ENCODE measurements at places on chromosomes 16 and 17.
A peak's percentile ranks its signal among the peaks of the same experiment; 100 is the strongest.

DNA sequence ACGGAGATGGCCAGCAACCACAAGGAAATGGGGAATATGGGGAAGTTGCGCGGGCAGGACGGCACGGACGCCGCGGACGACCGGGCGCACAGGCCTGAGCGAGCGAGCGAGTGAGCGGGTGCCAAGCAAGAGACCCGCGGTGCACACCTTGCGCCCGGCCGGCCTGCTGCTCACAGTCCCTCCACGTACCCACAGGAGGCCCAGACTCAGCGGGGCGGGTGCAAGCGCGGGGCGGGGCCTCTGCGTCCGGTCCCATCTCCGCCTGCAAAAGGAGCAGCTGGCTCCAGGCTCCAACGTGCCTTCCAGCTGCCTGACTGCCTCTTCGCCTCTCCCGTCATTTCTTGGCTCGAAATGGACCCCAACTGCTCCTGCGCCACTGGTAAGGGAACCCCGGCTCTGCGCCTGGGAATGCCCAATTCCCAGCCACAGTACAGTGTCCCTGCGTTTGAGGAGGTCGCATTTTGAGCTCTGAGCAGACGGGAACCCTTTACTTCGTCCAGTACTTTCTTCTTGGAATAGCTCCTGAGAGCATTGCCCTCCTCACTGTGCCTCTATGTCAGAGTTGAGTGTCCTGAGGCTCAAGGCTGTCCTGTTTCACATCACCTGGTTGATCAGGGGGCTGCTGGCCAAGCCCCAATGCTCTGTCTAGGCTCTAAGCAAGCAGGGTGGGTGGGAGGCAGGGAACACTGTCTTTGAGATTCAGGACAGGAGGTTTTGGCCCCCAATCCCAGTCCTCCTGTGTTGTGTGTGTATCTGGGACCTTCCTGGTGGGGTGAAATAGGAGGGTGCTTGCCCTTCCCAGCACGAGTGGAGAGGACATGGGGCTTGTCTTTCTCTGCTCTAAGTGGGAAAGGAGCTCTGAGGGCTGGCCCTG is 8.1 kb upstream of the MT1E start:
- DNase-seq, result peak; percentile 70

DNA sequence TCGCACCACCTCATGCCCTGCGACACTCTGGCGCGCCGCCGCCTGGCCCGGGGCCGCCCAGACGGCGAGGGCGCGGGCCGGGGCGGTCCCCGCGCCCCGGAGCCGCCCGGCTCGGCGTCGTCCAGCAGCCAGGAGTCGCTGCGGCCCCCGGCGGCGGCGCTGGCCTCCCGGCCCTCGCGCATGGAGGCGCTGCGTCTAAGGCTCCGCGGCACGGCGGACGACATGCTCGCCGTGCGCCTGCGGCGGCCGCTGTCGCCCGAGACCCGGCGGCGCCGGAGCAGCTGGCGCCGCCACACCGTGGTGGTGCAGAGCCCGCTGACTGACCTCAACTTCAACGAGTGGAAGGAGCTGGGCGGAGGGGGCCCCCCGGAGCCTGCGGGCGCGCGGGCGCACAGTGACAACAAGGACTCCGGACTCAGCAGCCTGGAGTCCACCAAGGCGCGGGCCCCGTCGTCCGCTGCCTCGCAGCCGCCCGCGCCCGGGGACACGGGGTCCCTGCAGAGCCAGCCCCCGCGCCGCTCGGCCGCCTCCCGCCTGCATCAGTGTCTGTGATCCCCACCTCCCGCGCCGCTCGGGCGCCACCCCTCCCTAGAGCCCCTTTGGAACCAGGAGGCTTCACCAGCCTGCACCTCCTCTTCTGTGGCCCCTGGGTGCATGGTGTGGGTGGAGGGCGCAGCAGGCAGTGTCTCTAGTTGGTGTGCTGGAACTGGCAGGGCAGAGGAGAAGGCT is 82.3 kb downstream of the ARHGAP23 start:
- DNase-seq, result no peak

DNA sequence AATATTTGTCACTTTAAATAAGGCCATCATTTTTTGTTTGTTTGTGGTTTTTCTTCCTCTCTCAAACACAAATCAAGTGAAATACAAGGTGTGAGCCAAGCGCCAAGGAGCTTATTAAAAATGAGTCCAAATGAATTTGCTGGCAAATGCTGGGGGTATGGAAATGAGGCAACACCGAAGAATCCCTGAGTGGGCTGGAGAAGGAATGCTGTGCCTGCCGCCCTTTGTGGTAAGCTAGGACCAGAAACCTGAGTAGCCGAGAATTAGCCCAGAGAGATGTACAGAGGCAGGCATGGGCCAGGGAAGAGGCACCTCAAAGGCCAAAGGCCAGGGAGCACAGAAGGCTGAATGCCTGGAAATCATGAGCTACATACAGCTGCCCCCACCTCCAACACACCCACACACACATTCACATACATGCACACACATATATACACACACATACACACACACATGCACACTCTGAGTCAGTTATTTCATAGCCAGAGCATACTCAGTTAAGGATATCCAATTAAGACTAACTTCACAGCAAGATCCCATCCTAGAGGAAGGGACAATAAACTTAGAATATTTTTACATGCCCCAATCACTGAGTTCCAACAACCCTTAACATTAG is 266.1 kb upstream of the DYNLRB2 start:
- no peak for DNase-seq

DNA sequence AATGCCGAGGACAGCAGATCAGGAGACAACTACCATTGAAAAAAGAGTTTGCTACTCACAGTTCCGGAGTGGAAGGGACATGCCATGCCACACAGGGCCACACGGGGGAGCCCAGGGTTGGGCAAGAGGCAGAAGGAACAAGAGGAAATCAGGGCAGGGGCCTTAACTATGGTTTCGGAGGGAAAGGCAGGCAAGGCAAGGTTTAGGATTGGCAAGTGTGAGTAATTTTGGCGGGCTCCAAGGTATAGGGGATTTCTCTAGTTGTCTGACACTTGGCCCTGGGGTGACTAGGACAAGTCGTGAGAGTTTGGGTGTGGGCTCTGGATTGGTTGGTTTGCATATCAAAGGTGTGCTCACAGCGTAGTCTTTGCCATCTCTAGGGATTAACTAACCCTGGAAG is 27.0 kb upstream of the NTN1 start:
- DNase-seq, result peak; percentile 53

DNA sequence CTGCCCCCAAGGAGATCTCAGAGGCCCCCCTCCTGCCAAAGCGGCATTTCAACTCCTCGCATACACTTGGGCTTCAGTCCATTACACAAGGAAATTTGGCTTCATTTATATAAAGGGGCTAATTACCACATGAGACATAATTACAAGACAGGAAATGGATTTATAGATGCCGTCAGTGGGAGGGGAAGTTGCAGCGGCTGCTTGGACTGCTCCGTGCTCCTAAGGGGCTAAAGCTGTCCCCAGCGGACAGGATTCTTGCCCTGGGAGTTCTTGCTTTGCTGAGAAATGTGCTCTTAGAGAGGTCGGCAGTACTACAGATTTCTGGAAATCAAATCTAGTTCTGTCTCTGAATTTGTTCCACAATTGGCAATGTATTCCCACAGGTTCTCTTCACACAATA is 57.2 kb upstream of the NLK start:
- DNase-seq, result no peak

DNA sequence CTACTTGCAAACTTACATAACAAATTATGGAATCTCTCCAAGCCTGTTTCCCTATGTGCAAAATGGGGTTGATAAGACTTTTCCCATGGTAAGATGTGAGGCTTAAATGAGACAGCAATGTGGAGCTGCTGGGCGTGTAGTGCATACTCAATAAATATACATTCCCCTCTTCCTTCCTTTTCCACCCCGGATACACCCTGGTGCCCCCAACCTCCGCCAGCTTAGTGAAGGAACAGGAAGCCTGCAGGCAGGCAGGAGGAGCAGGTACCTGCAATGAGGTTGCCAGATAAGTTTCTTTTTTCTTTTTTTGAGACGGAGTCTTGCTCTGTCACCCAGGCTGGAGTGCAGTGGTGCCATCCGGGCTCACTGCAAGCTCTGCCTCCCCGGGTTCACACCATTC is 14.9 kb downstream of the C17orf50 start:
- DNase-seq, result no peak

DNA sequence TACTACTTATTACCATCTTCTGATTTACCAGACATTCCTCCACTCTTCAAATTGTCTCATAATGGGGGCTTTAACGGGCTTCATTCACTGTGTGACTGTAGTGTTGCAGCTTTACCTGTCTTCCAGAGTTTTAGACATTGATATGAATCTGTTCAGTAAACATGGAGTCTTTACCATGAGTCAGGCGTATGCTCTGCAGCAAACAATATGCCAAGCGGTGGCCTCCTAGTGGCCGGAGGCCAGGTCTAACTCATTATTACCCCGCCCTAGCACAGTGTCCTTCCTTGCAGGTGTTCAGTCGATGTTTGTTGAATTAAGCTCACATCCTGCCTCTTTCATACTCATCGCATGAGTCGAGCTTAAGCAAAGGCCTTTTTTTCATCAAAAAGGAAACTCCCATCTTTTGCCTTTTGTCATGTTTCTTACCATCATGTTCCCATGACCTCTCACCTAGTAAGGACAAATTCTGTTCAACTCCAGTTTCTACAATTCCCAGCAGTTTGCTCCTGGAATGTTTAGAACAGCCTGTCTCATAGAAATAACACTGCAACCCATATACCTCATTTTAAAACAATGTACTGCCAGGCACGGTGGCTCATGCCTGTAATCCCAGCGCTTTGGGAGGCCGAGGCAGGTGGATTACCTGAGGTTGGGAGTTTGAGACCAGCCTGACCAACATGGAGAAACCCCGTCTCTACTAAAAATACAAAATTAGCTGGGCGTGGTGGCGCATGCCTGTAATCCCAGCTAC is 39.4 kb downstream of the TUBD1 start:
- DNase-seq, result peak; percentile 28

DNA sequence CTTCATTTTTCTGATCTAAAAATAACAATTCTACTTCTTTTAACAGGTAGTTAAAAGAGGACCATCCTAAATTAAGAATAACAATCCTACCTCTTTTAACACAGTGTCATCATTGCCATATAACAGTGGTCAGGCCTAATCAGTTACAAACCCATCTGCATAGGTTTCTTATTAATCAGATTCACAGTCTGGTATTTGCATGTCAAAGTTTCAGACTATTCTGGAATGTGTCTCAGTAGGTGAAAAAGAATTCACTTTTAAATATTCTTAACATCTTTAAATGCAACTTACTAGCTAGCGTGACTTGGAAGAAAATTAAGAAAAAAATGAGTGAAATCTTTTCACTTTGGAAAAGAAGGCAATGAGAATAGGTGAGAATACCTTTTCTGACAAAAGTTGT is 6.8 kb upstream of the KRT12 start:
- DNase-seq, result no peak

- no peak for DNase-seq
These were observed 75.8 kb downstream of the UTP18 start for GRCh38 chr17:51335883-51336822.

- no peak for DNase-seq
These were observed 28.6 kb upstream of the SSTR5 start for GRCh38 chr16:1043881-1044451.

- DNase-seq, result peak; percentile 38
These were observed 6.5 kb downstream of the FMNL1 start for GRCh38 chr17:45227926-45228762.

DNA sequence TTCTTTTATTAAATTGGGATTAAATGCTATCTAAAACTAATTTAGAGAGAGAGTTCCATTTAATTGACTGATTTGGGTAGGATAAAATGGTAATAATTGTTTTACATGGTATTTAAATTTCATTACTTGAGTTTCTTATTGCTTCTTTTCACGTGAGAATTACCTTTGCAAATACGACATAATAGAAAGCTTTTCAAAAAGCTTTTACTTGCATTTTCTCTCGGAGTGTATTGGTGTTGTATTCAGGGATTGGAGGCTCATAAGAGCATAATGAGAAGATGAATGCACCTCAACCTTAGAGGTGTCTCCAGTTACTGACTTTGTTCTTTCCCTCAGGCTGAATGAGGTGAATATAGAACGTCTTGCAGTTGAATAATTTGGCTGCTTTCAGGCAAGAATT is 67.4 kb upstream of the CPHXL start:
- no peak for DNase-seq

- DNase-seq, result no peak
These were observed 4.3 kb upstream of the HES7 start for GRCh38 chr17:8128125-8128784.

DNA sequence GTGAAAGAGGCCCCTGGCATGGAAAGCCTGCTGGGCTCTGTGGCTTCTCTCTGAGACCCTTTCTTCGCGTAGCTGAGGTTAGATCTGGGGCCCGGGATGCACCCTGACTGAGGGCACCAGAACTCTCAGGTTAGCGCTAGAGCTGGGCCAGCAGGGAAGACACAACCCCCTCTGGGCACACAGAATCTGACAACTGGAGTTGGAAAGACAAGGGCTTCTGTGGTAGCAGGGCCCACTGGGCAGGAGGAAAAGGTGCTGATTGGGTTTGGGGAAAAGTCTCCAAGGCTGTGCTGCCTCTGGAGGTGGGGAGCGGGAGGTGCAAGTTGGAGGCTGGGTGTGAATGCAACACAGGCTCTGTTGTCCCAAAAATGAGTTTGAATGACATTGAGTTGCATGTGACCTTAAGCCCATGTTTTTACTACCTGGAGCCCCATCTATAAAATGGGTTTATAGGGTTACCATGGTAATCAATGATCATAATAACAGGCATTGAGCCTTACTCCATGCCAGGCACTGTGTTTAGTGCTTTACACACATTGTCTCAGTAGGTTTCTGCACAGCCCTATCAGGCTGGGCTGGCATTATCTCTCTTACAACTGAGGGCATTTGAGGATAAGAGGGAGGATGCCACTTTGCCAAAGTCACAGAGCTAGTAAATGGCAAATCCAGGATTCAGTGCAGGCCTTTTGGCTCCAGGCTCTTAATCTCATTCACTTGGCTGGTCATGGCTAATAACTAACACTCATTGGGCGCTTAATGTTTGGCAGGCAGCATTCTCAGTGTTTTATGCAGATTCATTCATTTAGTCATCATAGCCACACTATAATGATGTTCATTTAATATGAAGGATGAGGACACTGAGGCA is 9.5 kb upstream of the IGFBP4 start:
- DNase-seq, result no peak

- DNase-seq, result no peak
These were observed 239.2 kb downstream of the PRKCA start for GRCh38 chr17:66541461-66542128.

DNA sequence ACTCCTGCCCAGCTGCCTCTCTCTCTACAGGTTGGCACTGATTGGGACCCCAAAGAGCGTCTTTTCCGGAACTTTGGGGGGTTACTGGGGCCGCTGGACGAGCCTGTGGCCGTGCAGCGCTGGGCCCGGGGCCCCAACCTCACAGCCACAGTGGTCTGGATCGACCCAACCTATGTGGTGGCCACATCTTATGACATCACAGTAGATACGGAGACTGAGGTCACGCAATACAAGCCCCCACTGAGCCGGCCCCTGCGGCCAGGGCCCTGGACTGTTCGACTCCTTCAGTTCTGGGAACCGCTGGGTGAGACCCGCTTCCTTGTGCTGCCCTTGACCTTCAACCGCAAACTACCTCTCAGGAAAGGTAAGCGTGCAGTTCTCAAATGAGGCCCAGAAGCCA is 12.3 kb downstream of the XYLT2 start:
- DNase-seq, result no peak

All from CD4-positive, alpha-beta T cell (primary cell).